ENCODE measurements at places on chromosomes 3 and 15.

DNA sequence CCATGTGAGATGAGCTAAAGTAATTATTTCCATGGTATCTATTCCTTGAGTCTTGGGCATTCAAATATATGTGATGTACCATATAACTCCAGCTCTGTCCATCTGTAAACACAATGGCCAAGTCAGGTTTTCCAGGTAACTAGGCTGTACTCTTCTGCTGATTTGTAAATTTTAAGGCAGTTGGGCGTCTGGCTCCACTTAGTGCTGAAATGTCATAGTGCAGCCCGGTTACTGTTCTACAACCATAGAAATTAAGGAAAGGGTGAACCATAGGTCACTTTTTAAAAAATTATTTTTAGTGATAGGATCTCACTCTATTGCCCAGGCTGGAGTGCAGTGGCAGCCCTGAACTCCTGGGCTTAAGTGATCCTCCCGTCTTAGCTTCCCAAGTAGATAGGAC lies 44.7 kb upstream of the GOLM2 start:
- no peak for DNase-seq

- DNase-seq = no peak
Measured at GRCh38 chr15:57320631-57321220, 55.6 kb upstream of the CGNL1 start.

DNA sequence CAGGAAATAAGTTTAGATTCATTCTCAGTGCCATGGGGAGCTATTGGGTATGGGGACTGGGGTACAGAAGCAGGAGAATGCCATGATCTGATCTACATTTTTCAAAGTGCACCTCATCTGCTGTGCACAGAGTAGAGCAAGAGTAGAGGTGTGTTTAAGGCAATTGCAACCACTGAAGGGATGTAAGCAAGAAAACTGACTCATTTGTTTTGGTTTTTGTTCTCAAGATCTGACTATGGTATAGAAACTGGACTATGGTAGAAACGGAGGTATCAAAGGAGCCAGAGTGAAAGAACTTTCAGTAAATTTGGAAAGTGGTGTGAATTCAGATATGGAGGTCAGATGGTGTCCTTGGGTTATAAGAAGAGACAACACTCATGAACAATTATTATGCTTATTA lies 86.2 kb upstream of the CMSS1 start:
- DNase-seq = no peak

- no peak for DNase-seq
Measured at GRCh38 chr15:78808550-78808949, 2.7 kb downstream of the ADAMTS7 start.

DNA sequence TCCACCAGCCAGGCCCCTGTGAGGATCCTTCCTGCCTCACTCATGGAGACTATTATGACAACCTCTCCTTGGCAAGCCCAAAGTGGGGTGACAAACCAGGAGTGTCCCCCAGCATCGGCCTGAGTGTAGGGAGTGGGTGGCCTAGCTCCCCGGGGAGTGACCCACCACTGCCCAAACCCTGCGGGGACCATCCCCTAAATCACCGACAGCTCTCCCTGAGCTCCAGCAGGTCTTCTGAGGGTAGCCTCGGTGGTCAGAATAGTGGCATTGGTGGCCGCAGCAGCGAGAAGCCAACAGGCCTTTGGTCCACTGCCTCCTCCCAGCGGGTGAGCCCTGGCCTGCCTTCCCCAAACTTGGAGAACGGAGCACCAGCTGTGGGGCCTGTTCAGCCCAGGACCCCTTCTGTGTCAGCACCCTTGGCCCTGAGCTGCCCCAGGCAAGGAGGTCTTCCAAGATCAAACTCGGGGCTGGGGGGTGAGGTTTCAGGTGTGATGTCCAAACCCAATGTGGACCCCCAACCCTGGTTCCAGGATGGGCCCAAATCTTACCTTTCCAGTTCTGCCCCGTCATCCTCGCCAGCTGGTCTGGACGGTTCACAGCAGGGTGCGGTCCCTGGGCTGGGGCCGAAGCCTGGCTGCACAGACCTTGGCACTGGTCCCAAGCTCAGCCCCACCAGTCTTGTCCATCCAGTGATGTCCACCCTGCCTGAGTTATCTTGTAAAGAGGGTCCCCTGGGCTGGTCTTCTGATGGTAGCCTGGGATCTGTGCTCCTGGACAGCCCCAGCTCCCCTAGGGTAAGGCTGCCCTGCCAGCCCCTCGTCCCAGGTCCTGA lies 1.0 kb downstream of the LIMD1 start:
- no peak for DNase-seq

DNA sequence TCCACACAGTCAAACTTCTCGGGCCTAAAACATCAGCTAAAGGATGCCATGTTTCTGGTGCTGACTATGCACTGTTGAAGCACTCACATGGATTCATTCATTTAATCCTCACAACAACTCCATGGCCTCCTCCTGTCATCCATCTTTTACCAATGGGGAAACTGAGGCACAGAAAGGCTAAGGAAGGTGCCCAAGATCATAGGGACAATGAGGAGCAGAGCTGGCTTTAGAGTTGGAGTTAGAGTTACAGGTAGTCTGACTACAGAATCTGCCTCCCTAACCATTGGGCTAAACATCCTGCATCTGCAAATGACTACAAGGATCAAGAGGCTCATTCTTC lies 111.6 kb downstream of the IQSEC1 start:
- DNase-seq = no peak

DNA sequence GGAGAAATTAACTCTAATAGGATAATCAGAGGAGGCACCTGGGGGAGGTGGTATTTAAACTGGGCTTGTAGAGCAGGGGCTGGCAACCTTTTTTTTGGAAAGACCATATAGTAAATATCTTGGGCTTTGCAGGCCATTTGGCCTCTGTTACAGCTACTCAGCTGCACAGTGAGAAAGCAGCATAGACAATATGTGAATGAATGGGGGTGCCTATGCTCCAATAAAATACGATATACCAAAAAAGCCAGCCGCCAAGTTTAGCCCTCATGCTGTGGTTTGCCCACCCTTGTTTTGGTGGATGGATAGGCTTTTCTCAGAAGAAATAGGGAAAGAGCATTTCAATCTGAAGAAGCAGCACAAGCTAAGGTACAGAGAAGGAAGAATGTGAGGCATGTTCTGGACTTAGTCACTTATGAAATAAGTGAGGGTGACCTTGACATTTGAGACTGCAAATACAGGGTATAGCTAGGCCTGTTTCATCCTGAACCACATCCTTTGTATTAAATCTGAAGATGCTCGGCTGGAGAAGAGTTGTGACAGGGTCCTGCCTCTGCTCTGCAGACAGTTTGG lies 131.0 kb upstream of the NR2E3 start:
- no peak for DNase-seq

- no peak for DNase-seq
Measured at GRCh38 chr3:45367453-45367871, 20.9 kb upstream of the LARS2 start.

DNA sequence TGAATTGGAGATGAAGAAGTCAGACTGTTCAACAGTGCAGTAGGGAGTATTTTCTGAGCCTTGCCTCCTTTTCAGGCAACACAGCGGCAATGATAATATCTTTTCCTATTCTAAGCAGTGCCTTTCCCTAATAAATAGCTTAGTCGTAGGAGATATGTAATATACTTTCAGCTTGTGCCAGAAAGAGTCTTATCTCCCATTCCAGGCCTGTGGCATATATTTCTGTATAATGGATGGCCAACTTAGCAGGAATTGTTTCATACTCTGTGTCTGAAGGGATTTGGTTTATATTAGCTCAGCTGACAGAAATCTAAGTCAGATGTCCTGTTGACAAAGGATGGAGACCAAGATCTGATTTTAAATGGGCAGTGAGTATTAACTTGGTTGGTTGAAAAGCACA lies 397.1 kb downstream of the CACNA2D3 start:
- no peak for DNase-seq

DNA sequence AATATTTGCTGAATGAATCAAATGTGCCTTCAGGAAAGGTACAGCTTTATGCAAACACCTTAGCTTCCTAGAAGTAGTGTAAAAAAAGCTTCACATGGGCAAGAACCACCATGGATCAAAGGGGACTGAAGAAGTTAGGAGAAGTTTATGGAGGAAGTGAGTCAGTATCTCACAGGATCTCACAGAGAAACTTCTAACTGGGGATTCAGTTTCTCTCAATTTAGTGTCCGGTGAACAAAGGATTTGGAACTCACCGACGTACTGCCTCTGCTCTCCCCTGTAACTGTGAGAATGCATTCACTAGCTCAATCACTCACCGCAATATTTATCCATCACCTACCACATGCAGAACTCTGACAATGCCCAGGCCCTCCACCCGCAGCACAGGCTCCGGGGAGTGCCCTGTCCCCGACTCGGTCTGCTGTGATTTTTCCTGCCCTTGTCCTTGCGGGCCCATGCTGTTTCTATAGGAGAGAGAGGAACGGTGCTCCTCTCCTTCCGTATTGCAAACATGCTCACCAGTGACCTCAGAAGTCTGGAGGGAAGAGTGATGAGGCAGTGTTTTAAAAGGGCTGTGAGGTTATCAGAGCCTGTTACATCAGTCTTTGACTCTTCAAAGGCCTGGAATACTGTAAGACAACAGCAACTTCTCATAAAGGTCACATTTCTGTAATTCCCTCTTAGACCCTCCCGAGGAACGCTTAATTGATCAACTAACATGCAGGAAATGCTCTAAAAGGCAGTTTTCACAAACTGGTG lies 222.5 kb upstream of the ICE2 start:
- DNase-seq = no peak

DNA sequence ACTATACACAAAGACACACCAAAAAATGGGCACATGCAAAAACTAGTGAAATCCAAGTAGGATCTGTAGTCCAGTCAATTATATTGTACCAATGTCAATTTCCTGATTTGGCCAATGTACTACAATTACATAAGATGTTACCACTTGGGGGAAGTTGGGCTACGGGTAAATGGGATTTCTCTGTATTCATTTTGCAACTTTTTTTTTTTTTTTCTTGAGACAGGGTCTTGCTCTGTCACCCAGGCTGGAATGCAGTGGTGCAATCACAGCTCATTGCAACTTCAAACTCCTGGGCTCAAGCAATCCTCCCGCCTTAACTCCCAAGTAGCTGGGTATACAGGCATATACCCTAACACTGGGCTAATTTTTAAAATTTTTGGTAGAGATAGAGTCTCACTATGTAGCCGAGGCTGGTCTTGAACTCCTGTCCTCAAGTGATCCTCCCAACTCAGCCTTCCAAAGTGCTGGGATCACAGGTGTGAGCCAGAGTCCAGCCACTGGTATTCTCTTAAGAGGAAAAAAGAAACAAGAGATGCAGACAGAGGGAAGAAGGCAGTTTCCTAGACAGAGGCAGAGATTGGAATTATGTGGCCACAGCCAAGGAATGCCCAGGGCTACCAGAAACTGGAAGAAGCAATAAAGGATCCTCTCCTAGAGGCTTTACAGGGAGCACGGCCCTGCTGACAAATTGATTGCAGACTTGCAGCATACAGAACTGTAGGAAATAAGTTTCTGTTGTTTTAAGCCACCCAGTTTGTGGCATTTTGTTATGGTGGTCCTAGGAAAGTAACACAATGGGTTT lies 33.3 kb downstream of the TFDP2 start:
- no peak for DNase-seq

- no peak for DNase-seq
Measured at GRCh38 chr15:38524156-38524555, 40.5 kb downstream of the RASGRP1 start.

DNA sequence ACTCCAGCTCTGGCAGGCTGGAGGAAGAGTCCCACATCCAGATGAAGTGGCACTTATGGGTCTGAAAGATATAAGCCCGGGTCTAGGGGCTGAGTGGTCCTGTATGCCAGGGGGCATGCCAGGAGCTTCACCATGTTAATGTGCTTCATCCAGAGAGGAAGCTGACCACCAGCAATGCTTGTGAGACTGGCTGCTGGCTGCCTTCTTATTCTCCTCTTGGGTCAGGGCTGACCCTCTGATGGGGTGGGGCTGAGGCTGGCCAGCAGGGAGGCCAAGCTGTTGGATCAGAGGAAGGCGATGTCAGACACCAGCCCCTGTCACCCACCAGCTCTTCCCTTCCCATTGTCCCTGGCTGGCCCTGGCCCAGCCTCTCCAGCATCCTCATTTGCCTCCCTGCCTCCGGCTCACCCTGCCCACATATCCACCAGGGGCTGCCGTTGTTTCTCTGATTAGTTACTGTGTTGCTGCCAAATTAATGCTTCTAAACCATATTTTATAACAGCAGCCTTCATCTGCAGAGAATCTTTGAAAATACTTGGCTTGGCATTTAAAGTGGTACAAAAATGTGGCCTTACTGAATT lies 20.4 kb upstream of the PSTPIP1 start:
- no peak for DNase-seq

DNA sequence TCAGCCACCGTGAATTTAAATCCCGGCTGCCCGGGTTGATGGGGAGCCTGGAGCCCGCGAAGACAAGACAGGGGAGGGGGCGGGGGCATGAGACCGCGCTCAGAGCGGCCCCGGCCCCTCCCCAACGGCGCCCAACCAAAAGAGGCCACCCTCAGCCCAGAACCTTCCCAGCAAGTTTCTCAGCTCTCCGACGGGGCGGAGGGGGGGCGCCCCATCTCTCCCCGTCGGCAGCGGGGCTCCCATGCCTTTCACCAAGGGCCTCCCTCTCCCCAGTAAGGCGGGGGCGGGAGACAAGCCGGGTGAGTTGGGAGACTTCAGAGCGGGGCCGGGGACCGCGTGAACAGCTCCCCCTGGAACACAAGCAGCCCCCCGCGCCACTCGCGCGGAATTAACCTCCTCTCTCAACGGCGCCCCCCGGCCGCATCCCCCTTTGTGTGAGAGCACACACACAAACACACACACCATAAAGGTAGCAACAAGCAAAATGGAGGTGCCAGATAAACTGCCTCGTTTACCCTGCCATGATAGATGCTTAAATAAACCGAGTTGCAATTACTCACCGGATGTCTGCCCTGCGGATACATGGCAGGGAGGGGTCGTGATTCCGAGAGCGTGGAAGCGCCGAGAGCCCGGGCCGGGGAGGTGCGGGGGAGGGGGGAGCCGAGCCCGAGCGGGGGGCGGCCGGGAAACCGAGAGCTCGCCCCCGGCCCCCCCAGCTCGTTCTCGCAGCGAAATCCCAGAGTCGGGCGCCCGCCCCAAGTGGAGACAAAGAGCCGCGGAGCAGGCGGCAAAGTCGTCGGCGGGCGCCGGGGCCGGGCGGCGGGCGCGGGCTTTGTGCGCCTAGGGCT lies 1.3 kb downstream of the TLE3 start:
- peak; percentile 42 for DNase-seq

DNA sequence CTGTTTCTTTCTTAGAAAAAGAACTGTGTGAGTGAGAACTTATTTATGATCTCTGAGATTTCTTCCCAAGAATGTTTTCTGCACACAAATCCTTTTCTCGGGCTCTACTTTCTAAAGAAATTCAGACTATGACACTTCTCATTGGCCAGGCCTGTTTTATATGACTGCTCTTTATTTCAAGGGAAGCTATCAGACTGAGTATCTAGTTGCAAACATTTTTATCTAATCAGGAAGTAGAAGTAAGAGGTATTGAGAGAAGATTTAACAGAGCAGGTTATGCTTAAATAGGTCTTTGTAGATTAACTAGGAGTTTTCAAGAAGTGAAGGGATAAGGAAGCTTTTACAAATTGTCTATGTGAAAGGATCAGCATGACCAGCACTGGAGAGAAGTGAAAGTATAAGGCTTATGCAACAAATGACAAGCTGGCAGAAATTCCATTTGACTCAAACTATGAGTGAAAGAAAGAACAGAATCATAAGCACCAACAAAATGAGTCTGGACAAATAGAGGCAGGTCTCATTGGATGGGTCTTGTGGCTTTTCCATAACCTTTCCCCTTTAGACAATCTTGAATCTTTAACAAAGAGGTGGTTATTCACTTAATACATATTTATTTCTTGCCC lies 71.9 kb upstream of the CHL1 start:
- no peak for DNase-seq
